NCI-H1105 treated with DMSO at 0.1 percent for 48 hours (cell line): ENCODE measurements at places on chromosomes 6 and 20.

DNA sequence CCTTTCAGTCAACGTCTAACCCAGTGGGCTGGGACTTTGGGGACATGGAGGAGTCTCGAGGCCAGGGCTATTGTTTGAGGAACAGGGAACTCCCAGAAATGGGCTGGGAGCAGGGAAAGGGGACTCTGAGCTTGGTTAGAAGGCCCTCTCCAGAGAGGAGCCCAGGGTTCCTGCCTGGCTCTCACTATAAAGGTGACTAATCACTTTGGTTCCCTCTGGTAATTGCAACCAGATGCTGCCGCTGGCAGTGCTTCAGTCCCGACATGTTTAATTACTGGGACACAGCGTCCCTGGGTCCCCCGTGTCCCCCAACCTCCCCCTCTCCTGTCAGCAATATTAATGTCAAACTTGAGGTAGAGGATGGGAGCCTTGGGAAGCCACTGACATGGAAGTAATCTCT, 5.0 kb upstream of the GDF5 start:
- no peak for DNase-seq

DNA sequence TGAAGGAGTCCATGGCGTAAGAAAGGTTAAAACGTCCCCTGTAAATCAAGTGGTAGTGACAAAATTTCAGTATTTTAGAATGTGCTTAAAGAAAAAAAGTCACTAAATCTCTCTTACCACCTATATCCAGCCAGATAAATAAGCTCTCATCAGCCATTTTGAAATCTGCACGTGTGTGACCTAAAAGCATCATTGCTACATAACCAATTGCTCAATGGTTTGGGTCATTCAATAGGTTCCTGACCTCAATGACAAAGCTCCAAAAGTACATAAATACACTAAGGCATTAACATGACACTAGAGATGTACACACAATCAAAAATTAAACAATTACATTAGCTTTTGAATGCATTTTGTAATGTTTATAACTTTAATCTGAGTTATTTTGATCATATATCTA, 272.4 kb downstream of the GMDS start:
- no peak for DNase-seq

DNA sequence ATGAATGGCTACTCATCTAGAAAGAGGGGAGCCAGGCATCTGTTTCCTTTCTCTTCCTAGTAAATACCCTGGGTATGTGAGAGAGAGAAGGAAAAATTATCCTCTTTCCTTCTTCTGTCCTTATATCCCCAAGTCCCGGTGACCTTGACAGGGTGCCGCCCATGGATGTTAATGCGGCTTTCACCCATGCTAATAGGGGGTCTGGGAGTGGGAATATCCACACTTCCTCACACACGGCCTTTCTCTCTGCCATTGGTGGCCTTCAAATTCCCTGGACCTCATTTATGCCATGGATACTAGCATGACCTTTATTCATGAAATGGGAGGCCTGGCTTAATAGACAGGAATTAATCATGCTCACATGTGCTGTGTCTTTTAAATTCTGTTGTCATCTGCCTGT, 159.0 kb upstream of the NOX3 start:
- DNase-seq: no peak

GRCh38 chr6:109300874-109301273, 81.4 kb downstream of the CD164 start:
- DNase-seq: no peak
